ENCODE measurements at places on chromosomes 11 and 22.
A peak's percentile ranks its signal among the peaks of the same experiment; 100 is the strongest.

DNA sequence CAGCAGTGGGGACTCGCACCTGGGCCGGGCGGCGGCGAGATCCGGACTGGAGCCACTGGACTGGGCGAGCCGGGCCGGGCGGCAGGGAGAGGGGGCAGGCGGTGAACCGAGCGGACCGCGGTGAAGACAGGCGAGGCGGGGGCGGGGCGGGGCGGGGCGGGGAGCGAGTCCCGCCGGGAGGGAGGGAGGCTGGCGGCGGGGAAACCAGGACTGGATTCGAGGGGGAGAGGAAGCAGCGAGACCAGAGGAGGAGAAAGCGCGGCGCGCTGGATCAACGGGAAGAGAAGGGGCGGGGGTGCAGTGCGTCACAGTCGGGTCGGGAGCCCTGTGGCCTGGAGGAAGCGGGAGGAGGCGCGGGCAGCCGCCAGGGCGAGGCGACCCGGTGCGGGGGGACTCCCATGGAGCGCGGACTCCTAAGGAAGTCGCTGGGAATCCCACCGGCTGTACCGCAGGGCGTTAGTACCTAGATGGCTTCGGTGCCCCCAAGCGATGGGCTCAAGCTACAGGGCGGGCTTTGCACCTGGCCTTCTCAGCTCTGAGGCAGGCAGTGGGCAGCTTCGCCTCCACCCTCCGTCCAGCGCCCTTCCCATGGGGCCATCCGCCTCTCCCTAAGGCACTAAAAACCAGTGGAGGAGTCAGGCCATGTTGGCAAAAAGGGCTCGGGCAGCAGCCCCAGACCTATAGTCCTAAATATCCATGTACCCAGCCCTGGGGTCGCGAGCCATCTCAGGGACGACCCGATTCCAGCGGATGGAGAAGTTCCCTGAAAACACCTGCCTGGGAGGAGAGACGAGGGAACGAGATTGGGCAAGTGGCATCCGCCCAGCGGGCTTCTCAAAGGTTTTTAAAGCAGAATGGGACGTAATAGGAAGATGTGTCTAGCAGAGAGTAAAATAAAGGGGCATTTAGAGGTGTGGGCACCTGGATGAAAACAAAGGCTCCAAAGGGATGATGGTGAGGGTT, at the start of gene TMEM121B:
Gene TMEM121B (minus strand): TSS at position 128 of the 963 bp plus-strand sequence. CDS start 233 bp downstream, outside the sequence.
- DNase-seq, result no peak

DNA sequence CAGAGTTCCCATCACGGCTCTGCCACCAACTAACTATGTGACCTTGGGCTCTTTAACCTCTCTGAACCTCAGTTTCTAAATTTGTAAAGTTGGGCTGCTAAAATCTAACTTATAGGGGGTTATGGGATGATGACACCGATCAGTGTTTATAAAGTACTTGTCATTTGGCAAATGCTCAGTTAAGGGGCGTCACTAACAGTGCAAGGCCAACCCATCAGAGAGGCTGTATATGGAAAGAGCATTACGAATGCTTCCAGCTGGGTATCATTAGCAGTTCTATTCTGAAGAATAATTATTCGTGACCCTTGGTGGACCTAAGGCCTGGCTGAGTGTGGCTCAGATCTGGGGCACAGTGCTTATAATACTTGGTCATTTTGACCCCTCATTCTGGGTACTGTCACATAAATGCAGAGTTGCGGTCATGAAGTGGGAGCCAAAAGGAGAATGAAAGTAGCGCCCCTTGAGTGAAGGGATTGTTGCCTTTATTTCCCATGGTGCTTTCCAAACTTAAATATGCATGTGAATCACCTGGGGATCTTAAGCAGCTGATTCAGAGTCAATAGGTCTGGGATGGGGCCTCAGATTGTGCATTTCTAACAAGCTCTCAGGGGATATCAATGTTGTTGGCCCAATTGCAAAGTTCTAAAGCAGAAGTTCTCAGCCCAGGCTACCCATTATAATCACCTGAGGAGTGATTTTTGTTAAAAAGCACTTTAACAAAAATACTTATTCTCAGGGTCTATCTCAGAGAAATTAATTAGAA, 115.8 kb downstream of the CSNK2A3 start:
- DNase-seq, result no peak

- DNase-seq, result no peak
Measured at GRCh38 chr22:40560994-40561515, 75.5 kb downstream of the MRTFA start.

- no peak for DNase-seq
Measured at GRCh38 chr11:35622070-35622469, 3.8 kb downstream of the FJX1 start.

DNA sequence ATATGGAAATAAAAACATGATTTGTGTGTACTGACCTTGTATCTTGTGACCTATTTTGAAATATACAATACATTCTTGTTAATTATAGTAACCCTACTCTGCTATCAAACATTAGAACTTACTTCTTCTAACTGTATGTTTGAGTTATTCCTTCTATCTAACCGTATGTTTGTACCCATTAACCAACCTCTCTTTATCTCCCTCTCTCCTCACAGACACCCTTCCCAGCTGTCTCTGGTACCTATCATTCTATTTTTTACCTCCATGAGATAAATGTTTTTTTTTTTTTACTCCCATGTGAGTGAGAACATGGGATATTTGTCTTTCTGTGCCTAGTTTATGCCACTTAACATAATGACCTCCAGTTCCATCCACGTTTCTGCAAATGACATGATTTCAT, 128.7 kb downstream of the DDX10 start:
- no peak for DNase-seq

- no peak for DNase-seq
Measured at GRCh38 chr11:126474220-126474619, 118.7 kb downstream of the ST3GAL4 start.

- peak; percentile 43 for DNase-seq
Measured at GRCh38 chr22:41976070-41976901, 7.0 kb downstream of the SEPTIN3 start.

GRCh38 chr11:64361659-64362058, 2.7 kb downstream of the RPS6KA4 start:
- no peak for DNase-seq

DNA sequence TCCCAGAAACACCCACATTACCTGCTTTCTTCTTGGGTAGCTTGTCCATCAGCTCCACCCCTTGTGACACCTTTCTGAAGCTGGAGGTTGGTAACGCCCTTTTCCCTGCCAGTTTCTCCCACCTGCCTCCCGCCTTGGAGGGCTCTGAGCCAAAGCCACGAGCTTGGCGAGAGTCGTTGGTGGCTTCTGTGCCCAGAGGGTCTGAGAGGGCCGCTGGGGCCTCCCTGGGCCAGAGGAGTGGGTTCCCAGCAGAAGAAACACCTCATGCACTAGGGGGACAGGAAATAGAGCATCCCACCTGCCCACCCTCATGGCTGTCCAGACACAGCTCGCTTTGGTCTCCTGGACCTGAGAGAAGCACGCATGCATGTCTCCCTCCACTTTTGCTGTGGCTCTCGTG, 37.9 kb downstream of the B3GAT1 start:
- no peak for DNase-seq

DNA sequence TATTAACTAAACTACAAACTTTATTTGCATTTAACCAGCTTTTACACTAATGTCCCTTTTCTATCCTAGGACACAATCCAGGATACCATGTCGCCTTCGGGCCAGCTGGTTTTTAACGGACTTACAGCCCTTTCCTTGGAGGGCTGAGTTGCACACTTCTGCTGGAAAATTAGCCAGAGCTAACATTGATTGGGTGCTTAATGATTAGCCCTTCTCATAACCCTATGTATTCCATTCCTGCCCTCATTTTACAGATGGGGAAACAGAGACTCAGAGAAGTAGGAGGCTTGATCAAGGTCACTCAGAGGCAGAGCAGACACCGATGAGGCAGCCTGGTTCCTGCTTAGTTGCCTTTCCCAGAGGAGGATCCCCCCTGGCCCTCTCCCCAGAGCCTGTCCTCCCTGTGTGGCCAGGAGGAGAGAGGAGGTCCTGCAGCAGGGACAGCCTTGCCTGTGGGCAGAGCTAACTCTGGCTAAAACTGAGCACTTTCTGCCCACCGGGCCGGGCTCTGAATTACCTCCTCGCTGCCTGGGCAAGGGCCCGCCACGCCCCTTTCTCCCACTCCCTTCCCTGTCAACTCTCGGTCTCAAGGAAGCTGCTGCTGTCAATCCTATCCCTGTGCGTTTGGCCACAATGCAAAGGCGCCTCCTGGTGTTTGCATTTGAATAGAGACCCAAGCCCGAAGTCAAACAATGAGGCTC, 59.6 kb upstream of the PAX6 start:
- DNase-seq, result peak; percentile 15

DNA sequence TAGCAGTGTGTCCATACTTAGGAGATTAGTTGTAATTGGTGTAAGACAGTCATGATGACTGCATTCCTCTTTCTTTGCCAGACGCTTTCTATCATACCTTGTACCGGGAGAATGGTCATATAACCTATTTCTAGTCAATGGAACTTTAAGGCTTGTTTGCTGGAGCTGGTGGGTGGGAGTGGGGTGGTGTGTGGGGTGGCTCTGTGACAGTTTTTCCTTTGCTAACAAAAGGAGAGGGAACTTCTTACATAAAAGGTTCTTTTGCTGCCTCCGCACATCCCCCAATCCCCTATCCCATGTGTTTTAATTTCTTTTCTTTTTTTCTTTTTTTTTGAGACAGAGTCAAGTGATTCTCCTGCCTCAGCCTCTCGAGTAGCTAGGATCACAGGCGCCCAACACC, 9.8 kb upstream of the NUCB2 start:
- no peak for DNase-seq

GRCh38 chr11:35811783-35812182, 132.1 kb upstream of the LDLRAD3 start:
- DNase-seq, result no peak

- peak; percentile 50 for DNase-seq
Measured at GRCh38 chr11:63551889-63552266, 11.3 kb downstream of the PLAAT2 start.

- no peak for DNase-seq
Measured at GRCh38 chr11:10918698-10919097, 60.8 kb upstream of the ZBED5 start.

DNA sequence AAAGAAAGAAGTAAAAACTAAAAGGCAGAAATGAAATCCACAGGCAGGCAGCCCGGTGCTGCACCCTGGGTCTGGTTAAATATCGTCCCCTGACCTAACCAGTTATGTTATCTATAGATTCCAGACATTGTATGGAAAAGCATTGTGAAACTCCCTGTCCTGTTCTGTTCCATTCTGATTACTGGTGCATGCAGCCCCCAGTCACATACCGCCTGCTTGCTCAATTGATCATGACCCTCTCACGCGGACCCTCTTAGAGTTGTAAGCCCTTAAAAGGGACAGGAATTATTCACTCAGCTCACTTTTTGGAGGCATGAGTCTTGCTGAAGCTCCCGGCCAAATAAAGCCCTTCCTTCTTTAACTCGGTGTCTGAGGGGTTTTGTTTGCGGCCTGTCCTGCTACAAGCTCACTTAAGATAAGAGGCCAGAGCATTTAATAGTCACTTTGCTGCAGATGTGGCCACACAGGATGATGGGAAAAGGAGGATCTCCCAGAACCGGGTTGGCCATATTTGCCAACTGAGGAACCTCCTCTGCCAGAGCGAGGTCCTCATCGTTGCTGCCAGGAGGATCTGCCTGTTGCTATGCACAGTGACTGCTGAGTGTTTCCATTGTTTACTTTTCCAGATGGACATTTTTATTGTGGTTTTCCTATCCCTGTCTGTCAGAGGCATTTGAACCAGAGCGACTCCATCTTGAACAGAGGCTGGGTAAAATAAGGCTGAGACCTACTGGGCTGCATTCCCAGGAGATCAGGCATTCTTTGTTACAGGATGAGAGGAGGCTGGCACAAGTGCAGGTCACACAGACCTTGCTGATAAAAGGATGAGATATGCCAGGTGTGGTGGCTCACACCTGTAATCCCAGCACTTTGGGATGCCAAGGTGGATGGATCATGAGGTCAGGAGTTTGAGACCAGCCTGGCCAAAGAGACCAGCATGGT, 10.2 kb downstream of the C11orf96 start:
- DNase-seq, result no peak

DNA sequence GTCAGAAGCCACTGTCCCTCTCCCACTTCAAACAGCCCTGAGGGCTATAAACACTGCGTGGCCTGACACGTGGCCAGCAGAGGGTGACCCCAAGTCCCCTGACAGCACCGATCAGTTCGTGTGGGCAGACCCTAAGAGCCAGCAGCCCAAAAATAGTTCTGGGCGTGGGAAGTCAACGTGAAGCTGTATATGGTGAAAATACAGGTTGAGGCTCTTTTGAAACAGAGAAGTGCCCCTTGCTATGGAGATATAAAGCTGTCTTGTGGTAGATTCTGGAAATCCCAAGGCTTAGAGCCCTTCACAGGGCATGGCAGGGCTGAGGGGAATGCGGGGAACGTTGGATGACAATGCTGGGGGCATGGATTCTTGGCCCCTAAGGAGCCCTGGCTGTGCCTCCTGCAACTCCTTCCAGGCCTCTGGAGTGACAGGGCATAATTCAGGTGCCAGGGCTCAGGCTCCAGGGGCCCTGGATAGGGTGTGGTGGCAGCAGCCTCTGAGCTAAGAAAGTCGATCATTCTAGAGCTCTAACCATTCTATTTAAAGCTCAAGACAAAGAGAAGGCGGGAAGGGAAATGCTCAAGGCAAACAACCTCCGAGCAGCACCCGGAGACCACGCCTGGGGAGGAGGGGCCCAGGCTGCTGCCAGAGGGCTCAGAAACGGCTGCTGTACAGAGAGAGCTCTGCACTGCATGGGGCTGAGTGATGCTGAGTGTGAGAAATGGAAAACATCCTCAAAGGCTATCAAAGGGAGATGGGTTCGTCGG, 60.4 kb upstream of the CD5 start:
- DNase-seq, result peak; percentile 91

DNA sequence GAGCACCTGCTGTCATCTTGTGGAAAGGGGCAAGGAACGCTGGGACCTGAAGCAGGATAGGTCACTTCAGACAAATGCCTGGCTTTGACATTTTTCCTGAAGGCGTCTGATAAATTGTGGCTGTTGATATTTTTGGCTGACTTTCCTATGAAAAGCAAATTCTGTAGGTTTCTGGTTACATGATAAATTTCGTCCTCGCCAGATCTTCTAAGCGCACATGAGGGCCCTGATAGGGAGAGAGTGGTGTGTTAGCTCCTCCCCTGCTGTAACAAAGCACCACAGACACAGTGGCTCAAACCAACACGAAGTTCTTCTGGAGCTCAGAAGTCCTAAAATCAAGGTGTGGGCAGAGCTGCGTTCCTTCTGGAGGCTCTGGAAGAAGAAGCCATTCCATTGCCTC, 19.6 kb downstream of the APOL4 start:
- no peak for DNase-seq

GRCh38 chr11:8338138-8338537, 74.5 kb upstream of the LMO1 start:
- no peak for DNase-seq

DNA sequence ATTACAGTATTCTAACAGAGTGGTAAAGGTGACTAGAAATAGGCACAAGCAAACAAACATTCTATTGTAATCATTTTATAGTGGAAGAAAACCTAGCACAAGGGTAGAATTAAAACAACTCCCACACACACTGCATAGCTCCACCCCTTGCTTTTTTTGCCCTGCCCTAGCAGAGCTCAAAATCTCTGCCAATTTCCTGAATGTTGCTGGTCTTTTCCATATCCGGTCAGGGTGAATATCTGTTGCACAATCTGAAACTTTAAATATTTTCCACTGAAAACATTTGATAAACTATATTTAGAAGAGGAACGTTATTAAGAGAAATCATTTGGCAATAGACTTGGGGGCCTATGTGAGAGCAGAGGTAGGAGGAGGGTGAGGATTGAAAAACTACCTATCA, 2.7 kb downstream of the SPA17 start:
- no peak for DNase-seq

- no peak for DNase-seq
Measured at GRCh38 chr11:92751594-92751993, 217.9 kb upstream of the MTNR1B start.

Data from CD4-positive, alpha-beta T cell treated with Interleukin-17A for 1 hour (primary cell).